NCI-H2029 treated with DMSO at 0.1 percent for 48 hours (cell line): ENCODE measurements at places on chromosomes 12 and 14.

DNA sequence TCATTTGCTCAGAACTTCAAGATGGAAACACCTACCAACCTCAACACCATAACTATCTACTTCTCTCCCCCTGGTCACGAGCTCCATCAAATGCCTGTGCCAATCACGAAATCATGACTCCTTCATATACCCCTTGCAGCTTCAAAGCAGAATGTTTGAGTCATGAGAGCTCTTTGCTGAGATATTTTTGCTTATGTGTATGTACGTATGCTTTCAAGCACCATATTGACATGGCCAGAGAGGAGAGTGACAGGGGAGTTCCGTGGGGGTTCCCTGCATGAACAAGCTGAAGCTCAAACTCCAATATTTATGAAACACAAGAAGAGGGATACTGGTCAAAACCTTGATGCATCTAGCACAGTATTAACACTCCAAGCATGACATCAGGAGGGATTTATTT, 374.4 kb downstream of the DPF3 start:
- DNase-seq: no peak

- DNase-seq: no peak
These were observed 59.5 kb upstream of the ARHGAP5 start for GRCh38 chr14:32017587-32017986.

GRCh38 chr14:74875941-74876913, at the start of gene PROX2:
PROX2 (minus strand) TSS chr14:74876145; CDS start chr14:74863834, 12,311 bp downstream.
- DNase-seq: no peak

GRCh38 chr12:124939421-124940142, 25.1 kb upstream of the UBC start:
- DNase-seq: no peak

GRCh38 chr12:52480073-52480472, 6.5 kb upstream of the KRT6C start:
- DNase-seq: no peak

GRCh38 chr12:24546084-24546483, 402.8 kb downstream of the BCAT1 start:
- no peak for DNase-seq

DNA sequence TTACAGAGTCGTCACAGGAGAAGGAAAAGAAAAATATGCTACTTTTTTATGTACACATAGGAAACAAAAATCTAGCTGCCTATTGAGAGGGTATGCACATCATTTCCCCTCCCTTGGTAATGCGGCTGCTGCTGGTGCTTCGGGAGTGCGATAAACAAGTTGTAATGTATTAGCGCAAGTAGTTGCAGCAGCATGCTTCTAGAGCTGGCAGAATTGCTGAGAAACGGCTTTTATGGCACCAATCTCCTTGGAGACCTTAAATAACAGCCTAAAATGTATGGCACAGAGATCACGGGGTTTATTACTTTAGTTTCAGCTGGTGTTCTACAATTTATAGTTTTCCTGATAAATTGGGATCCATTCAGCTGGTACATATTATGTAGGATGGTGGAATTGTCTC, 447.6 kb upstream of the TMPO start:
- DNase-seq: no peak

DNA sequence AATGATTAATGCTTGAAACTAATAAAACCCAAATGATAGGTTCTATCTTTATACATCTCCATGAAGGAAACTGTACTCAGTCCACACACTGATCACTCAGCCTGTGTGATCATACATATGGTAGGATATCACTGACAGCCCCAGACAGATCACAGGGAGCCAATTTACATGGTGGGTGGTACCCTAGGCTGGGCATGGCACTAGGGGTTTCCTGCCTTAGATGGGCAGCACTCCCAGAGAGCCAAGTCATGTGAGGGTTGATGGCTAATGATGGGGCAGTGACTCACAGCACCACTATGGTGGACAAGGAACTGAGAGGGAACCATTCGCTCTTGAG, 89.6 kb upstream of the PTPRR start:
- no peak for DNase-seq

- peak; percentile 25 for DNase-seq
These were observed 185.7 kb upstream of the GRIN2B start for GRCh38 chr12:14167005-14167628.

DNA sequence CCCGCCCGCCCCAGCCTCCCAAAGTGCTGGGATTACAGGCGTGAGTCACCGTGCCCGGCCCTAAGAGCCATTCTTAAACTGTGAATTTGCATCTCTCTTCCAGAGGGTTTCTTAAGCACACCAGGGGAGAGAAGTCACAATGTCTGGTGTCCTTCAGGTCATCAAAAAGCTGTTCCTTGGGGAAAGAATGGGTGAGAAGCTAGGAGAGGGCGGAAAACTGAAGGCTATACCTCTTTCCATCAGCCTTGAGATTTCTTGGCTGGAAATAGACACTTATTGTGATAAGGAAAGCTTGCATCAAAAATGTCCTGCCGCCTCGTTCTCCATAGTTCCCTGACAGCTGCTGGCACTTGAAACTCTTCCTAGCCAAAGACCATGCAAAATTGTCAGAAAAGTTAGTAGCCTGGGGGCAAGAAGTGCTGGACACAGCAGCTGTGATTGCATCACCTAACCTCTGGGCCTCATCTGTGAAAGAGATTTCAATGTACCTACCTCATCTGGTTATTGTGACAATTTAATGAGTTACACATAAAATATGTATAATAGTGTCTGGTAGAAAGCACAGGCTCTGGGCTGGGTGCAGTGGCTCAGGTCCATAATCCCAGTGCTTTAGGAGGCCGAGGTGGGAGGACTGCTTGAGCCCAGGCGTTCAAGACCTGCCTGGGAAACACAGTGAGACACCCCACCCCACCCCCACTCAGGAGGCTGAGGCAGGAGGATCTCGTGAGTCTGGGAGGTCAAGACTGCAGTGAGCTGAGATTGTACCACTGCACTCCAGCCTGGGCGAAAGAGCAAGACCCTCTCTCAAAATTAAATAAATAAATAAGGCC, 9.7 kb upstream of the UBC start:
- no peak for DNase-seq

- no peak for DNase-seq
These were observed 4.7 kb upstream of the TSFM start for GRCh38 chr12:57777911-57778310.

GRCh38 chr14:66359500-66359899, 126.7 kb upstream of the CCDC196 start:
- DNase-seq: peak; percentile 4

GRCh38 chr14:106844608-106845285, 1318.4 kb downstream of the TMEM121 start:
- DNase-seq: peak; percentile 29

- DNase-seq: no peak
These were observed 20.1 kb upstream of the TEX22 start for GRCh38 chr14:105378199-105378598.

DNA sequence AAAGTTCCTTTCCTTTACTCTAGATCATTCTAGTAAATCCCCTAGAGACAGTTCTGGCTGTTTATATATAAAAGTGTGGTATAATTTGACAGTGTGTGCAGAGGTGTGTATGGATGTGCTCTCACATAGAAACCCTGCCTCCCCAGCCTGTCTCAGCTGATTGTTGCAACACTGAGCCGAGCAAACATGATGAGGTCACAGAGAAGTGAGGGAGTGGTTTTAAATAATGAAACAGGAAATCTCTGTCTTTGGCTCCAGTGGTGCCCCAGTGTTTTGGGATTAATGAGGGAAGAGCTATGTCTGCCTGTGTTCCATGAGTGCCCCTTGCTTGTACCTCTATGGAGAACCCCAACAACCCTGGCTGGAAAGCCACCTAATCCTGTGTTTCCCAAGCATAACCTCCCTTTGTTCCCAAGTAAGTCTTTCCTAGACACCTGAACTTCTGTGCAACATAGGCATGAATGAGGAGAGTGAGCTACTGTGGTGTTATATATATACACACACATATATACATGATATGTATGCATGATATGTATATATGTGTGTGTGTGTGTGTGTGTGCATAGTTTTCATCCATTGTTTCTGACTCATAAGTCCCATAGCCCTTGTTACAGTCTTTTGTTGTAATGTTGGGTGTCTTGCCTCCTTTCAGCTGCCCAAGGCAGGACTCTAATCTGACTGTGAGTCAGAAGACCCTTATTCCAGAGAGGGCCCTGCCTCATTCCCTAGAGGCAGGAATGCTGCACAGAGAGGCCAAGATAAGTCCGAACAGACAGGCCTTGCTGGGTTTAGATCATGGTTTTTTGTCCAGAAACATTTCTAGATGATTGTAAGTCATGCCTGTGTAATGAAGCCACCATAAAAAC, 18.0 kb downstream of the TRAF3 start:
- peak; percentile 16 for DNase-seq

GRCh38 chr14:37195327-37195726, 2.4 kb upstream of the MIPOL1 start:
- DNase-seq: no peak

DNA sequence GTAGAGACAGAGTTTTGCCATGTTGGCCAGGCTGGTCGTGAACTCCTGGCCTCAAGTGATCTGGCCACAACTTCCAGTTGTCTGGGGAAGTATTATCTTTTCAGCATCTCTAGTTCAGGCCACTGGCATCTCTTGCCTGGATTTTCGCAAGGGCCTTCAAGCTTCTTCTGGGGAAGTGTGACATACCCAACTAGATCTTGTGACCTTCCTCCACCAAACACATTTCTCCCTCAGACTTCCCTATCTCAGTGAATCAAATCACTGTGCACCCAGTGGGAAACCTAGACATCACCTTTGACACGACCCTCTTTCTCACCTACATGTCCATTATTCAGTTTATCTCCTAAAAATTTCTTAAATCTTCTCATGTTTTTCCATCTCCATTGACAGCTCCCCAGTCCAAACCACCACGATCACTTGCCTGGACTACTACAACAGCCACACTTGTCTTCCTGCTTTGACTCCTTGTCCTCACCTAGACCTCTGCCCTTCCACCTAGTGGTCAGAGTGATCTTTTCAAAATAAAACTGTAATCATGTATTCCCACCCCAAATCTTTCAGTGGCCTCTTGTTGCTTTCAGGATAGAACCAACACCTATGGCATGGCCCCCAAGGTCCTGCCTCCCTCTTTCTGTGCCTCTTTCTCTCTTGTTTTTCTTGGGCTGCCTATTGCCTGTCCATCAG, 3.3 kb downstream of the EEF1AKMT3 start:
- DNase-seq: no peak

- no peak for DNase-seq
These were observed 18.0 kb downstream of the DEPDC4 start for GRCh38 chr12:100248886-100249285.

GRCh38 chr14:42628602-42629001, 1021.9 kb downstream of the LRFN5 start:
- no peak for DNase-seq
